ENCODE measurements at places on chromosomes 7 and 10. TPM values are rescaled to one million over a fixed set of nuclear protein-coding genes. Genes with fewer than 3 reads are reported as not detected.

DNA sequence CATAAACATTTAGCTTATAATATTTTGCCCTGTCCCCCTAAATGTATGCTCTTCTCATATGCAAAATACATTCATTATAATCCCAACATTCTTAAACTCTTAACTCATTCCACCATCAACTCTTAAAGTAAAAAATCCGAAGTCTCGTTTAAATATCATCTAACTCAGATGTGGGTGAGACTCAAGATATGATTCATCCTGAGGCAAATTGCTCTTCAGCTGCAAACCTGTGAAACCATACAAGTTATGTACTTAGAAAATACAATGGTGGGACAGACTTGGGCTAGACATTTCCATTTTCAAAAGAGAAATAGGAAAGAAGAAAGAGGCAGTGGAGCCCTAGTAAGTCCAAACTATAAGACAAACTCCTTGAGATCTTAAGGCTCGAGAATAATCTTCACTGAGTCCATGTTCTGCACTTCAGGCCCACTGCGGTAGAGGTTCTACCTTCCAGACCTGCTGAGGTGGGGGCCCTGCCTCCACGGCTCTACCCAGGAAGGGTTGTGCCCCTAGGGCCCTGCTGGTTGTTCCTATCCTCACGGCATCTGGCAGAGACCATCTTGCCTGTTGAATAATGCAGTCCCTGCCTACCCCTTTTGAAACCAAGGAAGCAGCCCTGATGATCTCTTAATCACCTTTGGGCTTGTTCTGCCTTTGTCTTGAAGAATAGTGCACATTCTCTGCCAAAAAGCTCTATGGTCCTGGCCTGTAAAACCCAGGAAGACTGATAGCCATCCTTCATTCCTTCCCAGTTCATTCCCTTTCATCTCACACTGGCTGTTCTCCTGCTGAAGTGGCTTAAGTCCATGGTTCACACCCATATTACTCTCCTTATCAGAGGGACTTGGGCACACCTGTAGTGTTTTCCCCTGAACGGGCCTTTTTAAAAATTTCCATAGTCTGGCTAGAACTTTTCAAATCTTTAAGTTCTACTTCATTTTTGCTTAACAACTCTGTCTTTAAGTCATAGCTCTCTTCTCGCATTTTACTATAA, 37.3 kb downstream of the INPP5F start:
- DNase-seq: no peak

GRCh38 chr10:20616056-20616671, 280.9 kb downstream of the NEBL start:
- DNase-seq: no peak

DNA sequence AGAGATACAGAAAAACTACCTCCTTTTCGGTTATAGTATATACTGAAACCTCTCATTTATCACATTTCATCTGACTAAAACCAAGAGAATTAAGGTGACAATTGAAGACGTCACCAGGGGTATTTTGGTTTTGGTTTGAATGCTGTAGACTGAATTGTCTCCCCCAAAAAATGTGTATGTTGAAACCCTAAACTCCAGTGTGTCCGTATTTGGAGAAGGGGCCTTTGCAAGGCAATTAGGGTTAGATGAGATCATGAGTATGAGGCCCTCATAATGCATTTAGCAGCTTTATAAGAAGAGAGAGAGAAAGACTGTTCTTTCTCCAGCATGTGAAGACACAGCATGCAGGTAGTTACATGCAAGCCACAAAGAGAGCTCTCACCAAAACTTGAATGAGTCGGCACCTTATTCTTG, 59.5 kb downstream of the CACNA2D1 start:
- DNase-seq: no peak

GRCh38 chr7:115038158-115038557, 116.3 kb downstream of the MDFIC start:
- no peak for DNase-seq

DNA sequence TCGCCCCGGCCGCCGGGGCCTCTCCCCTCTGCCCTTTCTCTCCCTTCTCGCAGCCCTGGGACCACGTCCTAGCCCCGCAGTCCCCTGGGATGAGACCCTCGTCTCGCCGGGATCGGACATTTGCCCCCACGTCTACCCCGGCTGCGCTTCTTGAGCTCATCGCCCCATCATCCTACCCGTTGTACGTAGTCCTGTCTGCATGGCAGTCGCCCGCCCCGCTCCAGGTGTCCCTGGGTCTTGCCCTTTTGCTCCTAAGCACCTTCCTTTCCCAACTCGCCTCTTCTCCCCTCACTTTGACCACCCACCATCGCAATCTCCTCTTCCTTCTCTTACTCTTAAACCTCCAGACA, 582 bp downstream of the TPST1 start:
- peak; percentile 36 for DNase-seq

GRCh38 chr10:120741396-120741795, 109.8 kb upstream of the WDR11 start:
- DNase-seq: peak; percentile 62

GRCh38 chr7:72326365-72326764, 85.8 kb downstream of the CALN1 start:
- no peak for DNase-seq

- no peak for DNase-seq
These were observed 209.6 kb upstream of the VWC2 start for GRCh38 chr7:49563693-49564378.

GRCh38 chr10:67521546-67521945, 174.4 kb downstream of the CTNNA3 start:
- no peak for DNase-seq

GRCh38 chr7:77351539-77352004, 64.6 kb downstream of the GSAP start:
- peak; percentile 17 for DNase-seq

DNA sequence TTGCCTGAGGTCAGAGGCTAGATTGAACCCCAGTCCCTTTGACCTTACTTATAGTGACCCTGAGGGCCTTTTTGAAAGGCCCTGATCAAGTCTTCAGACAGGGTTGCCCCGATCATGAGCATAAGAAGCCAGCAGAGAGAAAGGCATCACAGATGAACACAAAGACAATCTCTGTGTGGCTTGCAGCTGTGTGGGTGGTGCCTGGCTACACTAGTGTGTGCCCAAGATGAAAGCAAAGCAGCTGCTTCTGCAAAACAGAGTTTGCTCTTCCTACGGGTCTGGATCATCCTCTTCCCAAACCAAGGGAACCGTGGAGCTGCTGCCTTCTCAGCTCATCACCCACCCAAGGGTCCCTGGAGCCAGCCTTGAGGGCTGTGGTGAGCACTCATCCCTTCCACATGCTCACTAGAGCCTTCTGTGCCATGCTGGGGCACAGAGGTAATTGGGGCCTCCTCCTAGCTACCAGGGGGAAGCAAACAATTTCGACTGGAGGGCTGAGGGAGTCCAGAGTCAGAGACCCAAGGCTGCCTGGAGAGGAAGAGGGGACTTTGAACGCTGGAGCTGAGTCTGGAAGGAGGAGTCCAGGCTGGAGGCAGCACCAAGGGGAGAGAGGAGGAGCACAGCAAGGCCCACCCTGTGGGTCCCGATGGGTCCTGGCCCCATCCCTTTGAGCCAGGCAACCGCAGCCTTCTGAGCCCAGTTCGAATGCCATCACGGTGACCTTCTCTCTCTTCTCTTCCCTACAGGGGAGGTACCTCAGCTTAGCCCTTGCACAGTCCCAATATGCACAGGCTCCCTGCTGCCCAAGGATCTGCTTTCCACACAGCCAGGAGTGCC, 42.3 kb downstream of the ANTXRL start:
- no peak for DNase-seq

DNA sequence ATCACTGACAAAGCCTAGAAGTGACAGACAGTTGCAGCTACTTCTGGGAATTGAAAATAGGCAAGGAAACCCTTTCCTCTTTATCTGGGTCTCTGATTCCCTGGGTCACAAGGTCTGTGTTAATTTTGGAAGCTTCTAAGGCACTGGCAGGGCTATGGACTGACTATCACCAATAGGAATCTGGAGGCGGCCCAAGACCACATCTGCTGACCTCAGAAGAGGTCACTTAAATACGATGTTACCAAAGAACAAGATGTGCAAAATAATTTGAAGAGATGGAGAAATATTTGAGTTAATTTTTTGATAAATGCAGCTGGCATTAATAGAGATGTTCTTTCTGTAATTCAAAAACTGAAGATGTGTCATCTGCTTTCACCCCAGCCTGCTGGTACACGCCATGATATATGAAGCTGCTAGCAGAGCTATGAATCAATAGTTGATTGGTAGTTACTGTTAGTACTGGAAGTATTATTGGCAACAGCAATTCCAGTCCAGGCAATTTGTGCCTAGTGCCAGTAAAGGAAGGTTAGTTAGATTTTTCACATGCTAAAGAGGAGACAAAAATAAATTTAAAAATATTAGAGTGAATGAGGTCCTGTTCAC, 5.5 kb upstream of the STEAP4 start:
- peak; percentile 23 for DNase-seq

DNA sequence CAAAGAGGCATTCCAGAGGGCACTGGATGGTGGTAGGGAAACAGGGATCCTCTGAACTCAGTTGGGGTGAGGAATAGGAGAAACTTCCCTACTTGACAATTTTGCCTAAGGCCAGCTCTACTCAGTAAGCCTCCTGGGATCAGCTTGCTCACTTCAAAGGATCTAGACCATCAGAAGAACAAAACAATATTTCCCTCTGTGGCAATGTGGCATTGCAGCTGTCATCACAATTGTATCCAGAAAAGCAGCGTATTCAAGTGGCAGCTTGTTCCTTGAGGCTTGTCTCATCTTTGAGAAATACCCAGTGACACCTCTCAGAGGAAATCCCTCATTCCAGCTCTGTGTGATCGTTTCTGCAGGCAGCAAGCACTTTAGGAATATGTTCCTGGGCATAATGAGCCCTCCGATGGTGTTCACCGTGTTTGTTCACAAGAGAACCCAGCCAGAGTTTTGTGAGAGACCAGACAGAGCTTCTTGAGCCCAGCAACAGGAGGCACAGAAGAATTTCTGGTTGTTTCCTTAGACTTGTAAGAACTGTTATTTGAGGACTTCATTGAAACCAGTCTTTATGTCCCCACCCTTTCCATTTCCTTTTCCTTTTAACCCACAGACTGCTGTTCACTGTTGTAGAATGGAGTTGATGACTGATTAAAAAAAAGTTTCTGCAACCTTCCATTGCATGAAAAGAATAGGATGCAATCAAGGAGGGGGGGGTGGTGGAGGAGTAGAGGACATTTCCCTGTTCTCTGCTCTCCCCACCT, 747.3 kb downstream of the LRMDA start:
- DNase-seq: no peak

DNA sequence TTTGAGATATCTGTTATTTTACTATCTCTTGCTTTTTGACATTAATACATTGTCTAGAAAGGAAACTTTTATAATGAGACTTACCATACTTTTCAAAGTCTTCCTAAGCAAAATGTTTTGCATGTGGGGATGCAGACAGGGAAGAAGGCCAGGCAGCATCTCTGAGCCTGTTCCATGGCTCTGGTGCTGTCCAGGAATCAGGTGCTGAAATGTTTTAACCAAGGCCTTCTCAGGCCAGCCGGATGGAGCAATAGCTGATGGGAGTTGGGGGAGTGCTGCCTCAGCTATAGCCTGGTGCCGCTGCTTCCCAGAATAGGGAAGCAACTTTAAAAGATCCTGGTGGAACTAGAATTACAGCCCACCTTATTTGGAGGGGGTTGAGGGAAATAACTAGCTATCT, 38.5 kb downstream of the CRTAC1 start:
- peak; percentile 27 for DNase-seq

DNA sequence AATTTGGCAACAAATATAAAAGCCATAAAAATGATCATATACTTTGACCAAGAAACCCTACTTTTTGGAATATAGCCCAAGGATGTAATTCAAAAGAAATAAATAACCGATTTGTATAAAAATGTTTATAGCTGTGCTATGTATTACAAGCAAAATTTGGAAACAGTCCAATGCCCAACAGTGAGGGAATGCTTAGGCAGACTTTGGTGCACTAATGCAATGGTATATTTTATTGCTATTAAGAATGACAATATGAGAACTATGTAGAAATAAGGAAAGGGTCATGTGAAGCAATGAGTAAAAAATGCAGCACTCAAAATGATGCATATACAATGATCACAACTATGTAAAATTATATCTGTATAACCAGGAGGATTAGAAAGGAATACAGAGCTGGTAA, 273.8 kb upstream of the HPS1 start:
- DNase-seq: no peak

- no peak for DNase-seq
These were observed 167.4 kb downstream of the TEX36 start for GRCh38 chr10:125515571-125515970.

DNA sequence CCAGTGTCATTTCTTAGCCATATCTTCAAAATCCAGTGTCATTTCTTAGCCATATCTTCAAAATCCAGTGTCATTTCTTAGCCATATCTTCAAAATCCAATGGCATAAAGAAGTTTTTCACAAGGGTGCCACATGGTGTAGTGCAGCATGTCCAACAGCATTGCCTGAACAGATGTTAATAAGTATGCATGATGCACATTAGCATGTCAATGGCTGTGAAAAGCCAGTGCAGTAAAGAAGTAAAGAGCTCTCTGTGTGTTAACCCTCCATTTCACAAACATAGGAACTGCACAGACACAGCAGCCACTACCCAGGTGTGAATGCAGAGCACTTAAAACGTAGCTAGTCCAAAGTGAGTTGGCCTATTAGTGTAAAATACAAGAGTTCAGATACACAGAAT, 89.8 kb downstream of the GNAI1 start:
- DNase-seq: no peak

DNA sequence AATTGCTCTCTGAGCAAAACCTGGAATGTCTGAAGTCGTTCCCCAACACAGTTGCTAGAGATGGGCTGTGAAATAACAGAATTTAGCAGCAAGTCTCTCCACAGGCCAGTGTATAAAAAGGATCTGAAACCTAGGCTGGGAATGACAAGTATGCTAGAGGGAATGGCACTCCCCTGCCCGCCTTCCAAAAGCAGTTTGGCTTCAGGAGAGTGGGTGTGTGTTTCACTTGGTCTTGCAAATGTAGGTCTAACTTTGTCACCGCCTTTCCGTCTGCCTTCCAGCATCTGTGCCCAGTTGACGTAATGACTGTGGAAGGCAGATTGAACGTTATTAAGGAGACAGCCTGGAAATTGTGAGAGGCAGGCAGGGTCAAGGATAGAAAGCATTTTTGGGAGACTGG, 18.0 kb upstream of the MTURN start:
- no peak for DNase-seq

DNA sequence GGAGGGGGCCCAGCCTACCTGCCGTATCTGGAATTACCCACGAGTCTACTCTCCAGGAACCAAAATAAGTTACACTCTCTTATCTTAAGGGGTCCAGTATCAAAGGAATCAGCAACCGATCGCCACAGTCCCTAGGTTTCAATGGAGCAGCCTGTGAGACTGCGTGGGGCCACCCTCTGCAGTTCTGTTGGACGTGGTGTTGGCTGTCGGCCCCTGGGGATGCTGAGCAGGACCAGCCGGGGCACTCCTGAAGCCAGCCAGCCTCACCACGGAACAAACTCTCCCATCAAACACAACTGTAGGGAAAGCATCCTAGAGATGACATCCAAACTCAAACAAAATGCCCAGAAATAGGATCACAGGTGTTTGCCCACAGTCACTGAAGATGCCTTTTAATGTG, 25.5 kb upstream of the ABLIM1 start:
- DNase-seq: no peak

- DNase-seq: peak; percentile 51
These were observed 188.5 kb downstream of the ZMYND11 start for GRCh38 chr10:323651-324293.

TMEM248 gene
- total RNA-seq: 119 TPM

EGR2 gene
- 0.78 TPM for total RNA-seq

OR2A14 gene
- not detected for total RNA-seq

EGFR gene
- 94.4 TPM for total RNA-seq

ADAM12 gene
- 0.33 TPM for total RNA-seq

ELN gene
- total RNA-seq: 46.8 TPM
